ENCODE measurements at places on chromosomes 5 and 9. TPM values are rescaled to one million over a fixed set of nuclear protein-coding genes. Genes with fewer than 3 reads are reported as not detected.
A peak's percentile ranks its signal among the peaks of the same experiment; 100 is the strongest.

Gene ADAMTS16
- 0.75 TPM for total RNA-seq

DNA sequence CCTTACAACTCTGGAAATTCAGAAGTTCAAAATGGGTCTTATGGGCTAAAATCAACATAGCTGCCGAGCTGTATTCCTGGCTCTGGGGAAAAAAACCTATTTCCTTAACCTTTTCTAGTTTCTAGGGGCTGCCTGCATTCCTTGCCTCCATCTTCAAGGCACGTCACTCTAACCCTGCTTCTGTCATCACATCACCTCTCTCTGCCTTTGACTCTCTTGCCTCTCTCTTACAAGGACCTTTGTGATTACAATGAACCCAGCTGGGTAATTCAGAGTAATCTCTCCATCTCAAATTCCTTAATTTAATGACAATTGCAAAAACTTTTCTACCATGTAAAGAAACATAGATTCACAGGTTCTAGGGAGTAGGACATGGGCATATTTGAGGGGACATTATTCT is 103.1 kb upstream of the SMC2 start:
- DNase-seq, result no peak

DNA sequence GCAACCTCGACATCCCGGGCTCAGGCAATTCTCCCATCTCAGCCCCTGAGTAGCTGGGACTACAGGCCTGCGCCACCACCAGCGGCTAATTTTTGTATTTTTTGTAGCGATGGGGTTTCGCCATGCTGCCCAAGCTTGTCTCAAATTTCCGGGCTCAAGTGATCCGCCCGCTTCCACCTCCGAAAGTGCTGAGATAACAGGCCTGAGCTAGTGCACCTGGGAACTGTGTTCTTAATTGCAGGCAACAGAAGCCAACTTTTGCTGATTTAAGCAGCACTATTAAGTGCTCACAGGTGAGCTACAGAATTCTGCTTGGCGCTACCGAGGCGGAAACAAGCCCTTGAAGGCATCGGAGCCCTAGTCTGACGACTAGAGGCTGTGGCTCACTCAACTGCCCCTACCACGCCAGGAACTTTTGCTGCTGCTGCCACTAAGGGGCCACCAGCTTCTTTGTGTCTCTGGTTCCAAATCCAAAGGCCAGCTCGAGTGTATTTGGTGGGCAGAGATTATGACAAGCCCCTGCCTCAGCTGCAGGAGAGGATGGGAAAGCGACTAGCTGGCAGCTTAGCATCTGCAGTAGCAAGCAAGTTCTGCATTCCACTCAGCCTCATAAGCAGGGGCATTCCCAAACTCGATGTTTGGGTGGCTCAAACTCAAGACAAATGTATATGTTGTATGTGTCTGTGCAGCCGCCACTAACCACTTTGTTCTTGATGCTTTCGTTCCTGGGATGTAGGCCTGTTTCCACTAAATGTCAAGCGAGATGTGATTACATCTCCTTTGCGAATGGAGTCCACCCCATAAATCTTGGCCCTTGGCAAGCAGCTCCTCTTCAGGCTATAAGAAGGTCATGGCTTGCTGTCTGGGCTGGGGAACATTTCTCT is 10.6 kb upstream of the HMCN2 start:
- no peak for DNase-seq

- no peak for DNase-seq
Observed at GRCh38 chr9:89738137-89738932, 133.5 kb downstream of the GADD45G start.

Gene LVRN
- total RNA-seq, result 4.0 TPM

GRCh38 chr9:131407717-131408195 is 13.9 kb downstream of the PRRC2B start:
- no peak for DNase-seq

Gene CDC26
- 27.8 TPM for total RNA-seq

DNA sequence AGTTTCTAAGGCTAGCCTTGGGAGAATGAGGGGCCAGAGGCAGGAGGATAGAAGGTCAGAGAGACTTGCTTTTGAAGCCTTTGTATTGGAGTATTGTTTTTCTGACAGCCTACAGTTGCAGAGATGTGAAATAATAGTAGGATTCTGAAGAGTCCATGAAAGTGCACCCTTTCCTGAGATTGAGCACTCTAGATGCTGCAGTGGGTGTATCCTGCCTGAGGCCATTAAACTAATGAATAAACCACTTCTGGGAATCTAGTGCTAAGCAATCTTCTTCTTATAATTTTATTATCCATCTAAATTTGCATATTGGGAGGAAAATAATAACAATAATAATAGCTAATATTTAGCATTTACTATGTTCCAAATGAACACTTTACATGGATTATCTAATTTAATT is 19.3 kb upstream of the NNT start:
- no peak for DNase-seq

Gene PAEP
- total RNA-seq, result not detected

- no peak for DNase-seq
Observed at GRCh38 chr9:89020754-89021153, 29.5 kb downstream of the S1PR3 start.

Gene LCN2
- not detected for total RNA-seq

DNA sequence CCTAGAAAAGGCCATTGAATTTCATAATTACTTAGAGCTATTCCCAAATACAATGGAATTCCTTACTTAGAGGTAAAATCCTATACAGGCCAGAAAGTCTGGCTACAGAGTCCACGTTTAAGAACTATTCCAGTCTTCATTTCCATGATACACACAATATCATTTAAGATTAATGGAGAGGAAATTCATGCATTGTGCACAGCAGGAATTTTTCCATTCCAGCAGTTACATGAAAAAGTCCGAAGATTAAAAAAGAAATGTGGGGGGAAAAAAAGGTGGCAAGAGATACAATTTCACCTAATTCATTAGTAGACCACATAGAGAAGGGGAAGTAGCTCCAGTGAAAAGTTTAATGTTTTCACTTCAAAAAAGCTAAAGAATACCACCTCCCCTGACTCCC is 63.1 kb downstream of the CHD1 start:
- no peak for DNase-seq

DNA sequence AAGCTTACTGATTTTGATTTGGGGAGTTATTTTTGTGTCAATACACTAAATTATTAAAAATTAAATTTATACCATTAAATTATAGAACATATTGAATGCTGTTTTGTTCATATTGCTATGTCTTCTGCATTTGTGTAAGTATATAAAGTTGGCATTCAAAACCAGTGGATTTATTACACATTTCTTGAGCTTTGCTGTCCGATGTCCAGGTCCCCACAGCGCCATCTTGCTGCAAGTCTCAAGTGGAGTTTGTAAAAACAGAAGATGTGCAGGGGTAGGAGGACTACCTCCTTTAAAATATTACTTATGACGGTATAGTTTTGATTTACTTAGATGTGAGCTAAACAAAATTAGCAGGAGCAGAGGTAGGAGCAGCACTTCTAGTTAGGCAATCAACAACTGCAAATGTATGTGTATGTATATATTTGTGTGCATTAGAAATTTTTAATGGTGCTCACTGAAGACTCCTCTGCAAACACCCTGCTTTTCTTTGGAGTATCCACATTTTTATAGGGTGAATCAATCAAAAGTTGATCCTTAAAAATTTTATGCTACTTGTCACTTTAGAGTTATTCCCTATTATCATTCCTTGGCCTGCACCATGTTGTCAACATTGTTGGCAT is 37.4 kb downstream of the CPEB4 start:
- DNase-seq, result peak; percentile 56

GRCh38 chr9:131585375-131585774 is 40.1 kb downstream of the PRRT1B start:
- no peak for DNase-seq

- DNase-seq, result no peak
Observed at GRCh38 chr9:114407889-114408288, 20.1 kb upstream of the AKNA start.

GRCh38 chr5:60339691-60340201 is 360.2 kb downstream of the DEPDC1B start:
- peak; percentile 17 for DNase-seq

DNA sequence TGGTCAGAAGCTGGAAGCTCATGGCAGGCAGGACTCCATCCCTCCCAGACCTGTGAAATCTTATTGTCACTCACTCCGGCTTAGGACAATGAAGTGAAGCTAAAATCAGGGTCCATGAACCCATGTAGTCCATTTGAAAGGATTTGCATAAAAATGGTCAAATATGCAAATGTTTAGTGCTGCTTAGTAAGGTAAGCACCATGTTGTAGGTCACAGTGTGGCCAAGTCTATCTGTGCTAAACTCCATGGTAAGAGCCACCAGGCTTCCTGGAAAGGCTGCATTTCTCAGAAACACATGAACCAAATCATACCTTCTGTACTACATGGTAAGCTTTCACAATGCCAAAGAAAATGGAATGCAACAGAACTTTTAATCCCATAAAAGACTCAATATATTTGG is 5.7 kb downstream of the ALG2 start:
- no peak for DNase-seq

Gene ARL14EPL
- total RNA-seq, result 0.47 TPM

- peak; percentile 59 for DNase-seq
Observed at GRCh38 chr9:35920051-35920620, 10.8 kb downstream of the SPAAR start.

Gene LCP2
- not detected for total RNA-seq

Gene MEIKIN
- total RNA-seq, result not detected

DNA sequence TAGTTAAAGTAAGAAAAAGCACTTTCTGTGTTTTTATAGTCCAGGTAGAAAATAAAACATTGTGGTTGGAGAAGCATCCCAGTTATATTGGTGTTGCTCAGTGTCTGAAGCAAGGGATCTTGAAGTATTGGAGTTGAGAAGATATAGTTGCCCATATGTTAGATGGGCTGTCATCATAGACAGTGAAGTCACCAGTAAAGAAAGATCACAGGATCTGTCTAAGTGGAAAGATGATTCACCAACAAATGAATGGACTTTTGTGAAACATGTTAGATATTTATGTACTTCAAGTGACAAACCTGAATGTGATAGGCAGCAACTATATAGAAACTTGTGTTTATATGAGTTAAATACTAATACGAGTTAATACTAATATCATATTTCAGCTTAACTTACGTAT is 11.7 kb downstream of the OGN start:
- DNase-seq, result no peak

DNA sequence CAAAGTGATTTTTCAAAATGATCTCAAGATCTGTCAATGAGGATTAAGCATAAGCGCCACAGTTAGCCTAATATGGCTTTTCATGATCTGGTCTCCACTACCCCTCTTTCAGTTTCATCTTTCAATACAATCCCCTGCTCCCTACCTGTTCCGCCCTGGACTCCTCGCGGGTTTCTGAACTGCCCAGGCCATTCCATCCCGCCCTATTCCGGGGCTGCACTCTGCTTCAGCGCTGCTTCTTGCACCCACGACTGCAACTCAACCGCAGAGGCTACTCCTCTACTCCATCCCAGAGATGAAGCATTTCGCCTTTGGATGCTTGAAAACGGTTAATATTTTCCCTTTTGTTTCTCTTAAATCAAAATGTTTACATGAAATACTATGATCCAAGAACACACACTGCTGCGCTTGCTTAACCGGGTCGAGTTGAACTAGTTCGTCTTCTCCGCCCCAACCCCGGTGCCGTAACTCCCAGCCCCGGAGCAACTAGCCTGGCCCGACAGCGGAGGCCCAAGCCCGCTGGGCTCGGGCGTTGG is 716 bp upstream of the OTULIN start:
- peak; percentile 28 for DNase-seq

DNA sequence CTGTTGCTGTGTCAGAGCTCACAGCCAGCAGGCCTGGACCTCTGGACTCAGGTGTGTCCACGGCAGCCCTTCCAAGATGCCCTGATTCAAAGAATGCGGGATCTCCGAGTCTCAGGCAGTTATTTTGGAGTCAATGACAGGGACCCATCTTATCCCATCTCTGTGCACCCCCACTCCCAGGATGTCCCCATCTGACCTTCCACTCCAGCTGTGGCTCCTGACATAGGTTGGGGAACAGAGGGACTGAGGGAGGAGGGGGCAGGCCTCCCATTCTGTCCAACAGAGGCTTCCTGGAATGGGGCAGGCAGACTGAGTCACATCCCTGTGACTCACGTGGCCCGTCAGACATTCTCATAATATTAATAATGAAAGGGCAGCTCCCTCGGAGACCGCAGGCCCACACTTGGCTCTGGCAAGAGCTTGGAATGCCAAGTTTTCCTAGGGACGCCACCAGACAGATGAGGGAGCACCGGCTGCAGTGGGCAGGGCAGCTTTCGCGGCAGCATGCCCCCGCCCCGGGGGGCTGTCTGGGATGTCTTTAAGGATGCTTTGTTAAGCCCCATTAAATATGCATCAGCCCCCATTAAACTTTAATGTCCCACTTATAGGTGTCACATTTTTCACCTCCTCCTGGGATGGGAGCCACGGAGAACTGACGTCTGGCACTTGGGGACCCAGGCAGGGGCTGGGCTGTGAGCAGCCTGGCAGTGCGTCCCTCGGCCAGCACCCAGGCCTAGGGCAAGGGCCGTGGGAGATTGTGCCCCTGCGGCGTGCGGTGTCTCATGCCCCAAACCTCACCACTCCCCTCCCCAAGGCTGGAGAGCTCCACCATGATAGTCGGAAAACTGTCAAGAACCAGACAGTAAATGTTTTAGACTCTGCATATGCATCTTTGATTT is 23.6 kb upstream of the FIBCD1 start:
- DNase-seq, result peak; percentile 96

GRCh38 chr5:180290568-180291233 is 1.2 kb downstream of the MAPK9 start:
- no peak for DNase-seq

DNA sequence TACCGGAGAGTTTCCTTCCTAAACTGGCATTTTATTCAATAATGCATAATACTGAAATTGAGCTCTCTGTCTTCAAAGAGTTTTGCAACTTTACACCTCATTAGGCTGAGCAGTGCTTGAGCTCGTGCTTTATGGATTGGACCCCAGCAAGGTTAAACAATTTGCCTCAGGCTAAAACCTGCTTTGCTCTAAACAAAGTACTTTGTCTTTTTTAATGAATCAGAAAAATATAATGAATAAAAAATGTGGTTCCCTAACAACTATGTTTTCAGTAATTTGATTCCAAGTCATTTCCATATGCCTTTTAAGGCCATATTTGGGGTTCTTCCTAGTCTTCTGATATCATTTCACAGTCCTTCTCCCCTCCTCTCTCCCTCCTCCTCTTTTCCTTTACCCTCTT is 20.0 kb downstream of the ZNF366 start:
- DNase-seq, result no peak

Gene PRR16
- total RNA-seq, result 9.2 TPM

GRCh38 chr9:84959339-84959738 is 289.8 kb downstream of the NTRK2 start:
- no peak for DNase-seq

Gene SIL1
- total RNA-seq, result 38.2 TPM

GRCh38 chr5:134131578-134132350 is 17.3 kb downstream of the TCF7 start:
- DNase-seq, result no peak

Gene BHMT
- total RNA-seq, result not detected

DNA sequence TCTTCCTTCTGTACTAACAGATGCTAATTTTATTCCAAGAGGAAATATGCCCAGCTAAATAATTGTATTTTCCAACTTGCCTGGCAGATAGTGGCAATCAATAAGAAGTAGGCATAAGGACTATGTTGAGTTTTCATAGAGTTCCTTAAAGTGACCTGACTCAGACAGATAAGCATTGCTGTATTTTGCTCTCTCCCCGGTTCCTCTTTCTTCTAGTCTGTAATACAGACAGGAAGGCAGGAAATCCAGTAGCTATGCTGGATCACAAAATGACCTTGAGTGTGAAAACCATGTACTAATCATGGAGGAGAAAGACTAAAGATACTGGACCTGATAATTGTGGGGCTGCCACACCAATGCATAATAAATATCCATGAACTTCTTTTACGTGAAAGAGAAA is 701.7 kb downstream of the CETN3 start:
- DNase-seq, result no peak

All from myocyte (in vitro differentiated cells).